Activated gamma-delta T cell (primary cell): ENCODE measurements at places on chromosomes 11 and 22.
A peak's percentile ranks its signal among the peaks of the same experiment; 100 is the strongest.

DNA sequence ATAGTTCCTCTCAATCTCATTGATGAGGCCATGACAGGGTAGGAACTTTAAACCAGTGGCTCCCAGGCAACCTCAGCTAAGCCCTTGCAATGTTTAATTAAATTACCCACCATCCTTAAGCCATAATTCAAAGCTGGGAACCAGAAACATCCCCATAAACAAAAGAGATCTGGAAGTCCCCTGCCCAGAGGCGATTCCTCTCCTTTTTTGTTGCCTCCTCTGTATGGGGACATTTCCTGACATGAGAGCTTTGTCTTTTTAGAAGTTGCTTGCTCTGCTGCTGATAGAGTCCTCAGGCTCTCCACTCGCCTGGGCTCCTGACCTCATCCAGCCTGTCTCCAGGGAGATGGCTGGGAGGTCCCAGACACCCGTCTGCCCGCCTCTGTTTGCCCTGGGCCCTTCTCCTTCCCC lies 3.2 kb downstream of the DTX4 start:
- no peak for DNase-seq

GRCh38 chr11:76228071-76228874 lies 22.0 kb upstream of the WNT11 start:
- DNase-seq = no peak

GRCh38 chr11:104968355-104968855 lies at the start of gene CASP4:
Gene CASP4 (minus strand): TSS chr11:104968574. CDS start chr11:104968525, 49 bp downstream.
- no peak for DNase-seq

- DNase-seq = no peak
Observed at GRCh38 chr11:76863196-76863777, 2.6 kb downstream of the ACER3 start.

- no peak for DNase-seq
Observed at GRCh38 chr11:130129922-130130321, 29.7 kb upstream of the ST14 start.

DNA sequence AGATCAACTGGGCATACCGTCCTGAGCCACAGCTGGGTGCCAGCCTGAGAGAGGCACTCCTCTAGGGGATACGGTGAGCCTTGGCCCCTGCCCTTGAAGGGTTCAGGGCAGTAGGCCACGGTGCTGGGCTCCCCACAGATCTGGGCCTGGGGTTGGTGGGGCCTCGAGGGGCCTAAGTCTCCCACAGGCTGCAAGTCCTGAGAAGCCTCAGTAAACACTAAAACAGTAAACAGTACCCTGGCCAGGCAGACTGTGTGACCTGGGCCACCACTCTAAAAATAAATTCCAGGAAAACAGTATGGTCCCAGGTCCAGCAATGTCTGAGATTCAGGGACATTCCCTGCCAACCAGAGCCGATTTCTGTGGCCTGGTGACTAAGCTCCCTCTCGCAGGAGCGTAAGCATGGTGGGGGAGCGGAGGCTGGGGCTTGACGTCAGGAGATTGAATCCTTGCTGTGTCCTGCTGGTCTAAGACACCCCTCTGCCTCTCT lies 2.3 kb upstream of the RHOD start:
- no peak for DNase-seq

GRCh38 chr11:72069787-72070251 lies 10.5 kb downstream of the NUMA1 start:
- DNase-seq = no peak

DNA sequence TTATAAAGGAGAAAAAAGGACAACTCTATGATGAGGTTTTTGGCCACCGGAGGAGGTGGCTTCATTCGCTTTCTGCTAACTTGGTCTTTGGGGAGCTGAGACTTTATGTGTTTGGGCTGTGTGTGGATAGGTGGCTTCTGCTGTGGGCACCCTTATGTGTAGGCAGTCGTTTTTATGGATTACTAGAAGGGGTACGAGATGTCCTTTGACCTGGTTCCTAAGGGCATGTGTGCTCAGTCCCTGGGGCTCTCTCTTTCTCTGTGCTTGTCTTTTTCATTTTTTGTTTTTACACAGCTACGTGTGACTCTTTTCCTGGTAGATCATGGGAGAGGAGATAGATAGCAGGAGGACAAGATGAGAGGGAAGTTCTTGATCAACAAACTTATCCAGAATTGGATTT lies 93.4 kb downstream of the TEAD1 start:
- no peak for DNase-seq

DNA sequence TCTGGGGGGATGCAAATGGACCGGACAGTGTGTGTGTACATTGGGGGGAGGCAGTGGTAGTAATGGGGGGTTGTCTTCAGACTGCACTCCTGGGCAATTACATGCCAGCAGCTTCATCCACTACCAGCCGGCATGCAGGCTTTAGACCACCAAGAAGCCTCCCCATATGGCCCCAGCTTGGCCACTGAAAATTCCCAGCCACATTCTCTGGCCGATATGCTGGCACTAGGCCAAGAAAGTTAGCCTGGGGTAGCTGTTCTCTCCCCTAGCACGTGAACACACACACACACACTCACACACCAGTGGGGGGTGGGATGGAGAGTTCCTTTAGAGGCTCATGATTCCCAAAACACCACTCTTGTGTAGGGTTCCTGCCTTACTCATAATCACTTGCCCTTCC lies 3.6 kb upstream of the ROBO3 start:
- no peak for DNase-seq

- no peak for DNase-seq
Observed at GRCh38 chr11:37459456-37459855, 861.4 kb upstream of the RAG2 start.

DNA sequence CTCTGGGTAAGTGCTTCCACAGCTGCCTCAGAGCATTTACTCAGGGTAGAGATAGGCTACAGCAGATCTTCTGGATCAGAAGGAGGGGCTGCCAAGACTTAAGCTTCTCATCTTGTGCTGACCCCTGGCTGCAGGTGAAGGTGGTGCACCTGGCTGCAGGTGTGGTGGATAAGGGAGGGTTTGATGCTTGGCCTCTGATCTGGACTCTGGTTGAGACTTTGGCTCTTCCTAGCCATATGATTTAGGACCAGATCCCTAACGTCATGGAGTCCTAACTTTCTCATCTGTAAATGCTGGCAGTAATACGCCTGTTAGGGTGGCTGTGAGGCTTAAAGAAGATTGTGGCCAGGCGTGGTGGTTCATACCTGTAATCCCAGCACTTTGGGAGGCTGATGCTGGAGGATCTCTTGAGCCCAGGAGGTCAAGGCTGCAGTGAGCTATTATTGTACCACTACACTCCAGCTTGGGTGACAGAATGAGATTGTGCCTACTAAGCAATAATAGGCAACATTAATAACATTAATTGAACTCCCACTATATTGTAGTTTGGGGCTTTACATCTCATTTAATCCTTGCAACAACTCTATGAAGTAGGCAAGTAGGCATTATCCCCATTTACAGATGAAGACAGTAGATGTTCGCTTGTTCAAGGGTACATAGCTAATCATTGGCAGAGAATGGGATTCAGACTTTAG lies 10.7 kb downstream of the DTX4 start:
- no peak for DNase-seq

DNA sequence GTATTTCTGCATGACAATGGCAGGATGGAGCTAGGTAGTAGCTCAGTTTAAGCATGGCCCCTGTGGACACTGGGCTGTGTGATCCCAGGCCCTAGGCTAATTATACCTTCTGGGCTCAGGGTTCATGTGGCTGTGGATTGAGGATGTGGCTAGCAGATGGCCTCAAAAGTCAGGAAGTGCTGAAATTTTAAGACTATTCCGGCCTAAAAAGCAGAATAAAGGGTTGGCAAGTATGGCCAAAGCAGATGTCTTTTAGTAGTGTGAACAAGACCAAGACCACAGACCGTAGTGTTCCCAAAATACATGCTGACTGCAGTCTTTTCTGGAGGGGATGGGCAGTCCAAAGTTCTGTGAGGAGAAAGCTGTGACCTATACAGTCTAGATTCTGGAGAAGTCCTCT lies 115.7 kb upstream of the RAG2 start:
- DNase-seq = no peak

DNA sequence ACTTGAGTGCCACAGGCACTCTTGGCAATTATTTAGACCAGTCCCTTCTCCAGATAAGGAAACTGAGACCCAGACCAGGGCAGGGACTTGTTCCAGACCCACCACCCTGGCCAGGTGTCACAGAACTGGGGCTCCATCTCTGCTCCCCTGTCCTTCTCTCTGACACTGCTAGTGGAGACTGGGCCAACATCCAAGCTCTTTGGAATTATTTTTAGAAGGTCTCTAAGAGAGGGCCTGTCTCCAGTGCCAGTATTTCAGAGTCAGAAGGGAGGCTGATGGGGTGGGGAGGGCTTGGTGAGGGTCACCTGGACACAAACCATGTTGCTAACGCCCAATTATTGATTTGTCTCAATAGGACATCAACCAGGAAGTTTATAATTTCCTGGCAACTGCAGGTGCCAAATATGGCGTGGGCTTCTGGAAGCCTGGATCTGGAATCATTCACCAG lies 32.7 kb downstream of the POLR3H start:
- no peak for DNase-seq

DNA sequence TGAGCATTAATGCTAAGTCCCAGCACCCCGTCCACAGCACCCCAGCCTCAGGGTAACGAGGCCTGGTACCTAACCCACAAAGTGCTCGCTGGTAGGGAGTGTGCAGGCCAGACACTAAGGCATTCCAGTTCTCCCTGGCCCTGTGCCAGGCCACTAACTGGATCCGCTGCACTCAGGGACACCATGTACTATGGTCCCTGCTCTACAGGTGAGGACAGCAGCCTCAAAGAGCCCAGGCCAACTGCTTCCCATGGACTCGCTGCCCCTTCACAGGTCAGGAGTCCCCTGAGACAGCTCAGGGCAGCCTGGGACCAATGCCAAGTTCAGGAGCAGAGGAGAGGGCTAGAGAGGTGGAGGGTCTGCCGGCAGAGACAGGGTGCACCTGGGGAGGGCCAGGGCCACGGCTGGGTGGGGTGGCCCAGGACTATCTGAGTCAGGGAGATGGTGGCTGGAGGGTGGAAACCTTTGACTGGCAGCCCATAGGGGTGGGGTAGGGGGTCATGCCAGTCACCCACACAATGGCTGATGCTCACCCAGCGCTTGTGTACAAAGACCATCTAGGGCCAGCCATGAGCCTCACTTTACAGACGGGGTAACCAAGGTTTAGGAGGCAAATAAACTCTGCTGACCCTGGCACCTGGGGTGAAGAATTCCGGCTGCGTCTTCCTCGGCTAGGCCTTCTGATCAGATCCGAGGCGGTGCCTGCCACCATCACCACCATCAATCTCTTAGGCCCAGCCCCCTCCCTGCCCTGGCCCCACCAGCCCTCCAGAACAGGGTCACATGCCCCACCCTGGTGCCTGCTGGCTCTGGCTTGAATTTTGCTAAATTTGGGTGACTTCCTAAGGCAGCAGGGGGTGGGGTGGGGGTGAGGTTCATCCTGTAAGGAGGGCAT lies 5.6 kb downstream of the OSBPL5 start:
- DNase-seq = no peak

- DNase-seq = no peak
Observed at GRCh38 chr22:30079952-30080533, at the start of gene HORMAD2. Gene HORMAD2 (plus strand): TSS chr22:30080464. CDS start chr22:30093953, 13,489 bp downstream.

- DNase-seq = no peak
Observed at GRCh38 chr11:119371778-119372182, 9.7 kb downstream of the USP2 start.

DNA sequence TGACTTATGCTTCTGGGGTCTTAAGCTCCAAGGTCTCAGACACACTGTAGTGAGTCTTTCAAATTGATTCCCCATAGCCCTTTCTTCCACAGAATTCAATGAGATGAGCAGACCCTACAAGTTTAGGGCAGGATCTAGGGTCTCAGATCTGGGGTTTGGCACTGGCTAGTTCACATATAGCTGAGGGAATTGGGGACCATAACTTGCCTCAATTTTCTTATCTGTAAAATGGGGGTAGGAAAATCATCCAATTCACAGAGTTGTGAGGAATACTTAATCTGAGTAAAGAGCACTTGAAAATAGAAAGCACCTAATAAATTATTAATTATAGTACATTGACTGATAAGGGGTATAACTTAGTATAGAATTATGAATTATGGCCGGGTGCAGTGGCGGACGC lies 5.9 kb upstream of the CCDC117 start:
- no peak for DNase-seq

GRCh38 chr22:31650391-31650790 lies 11.6 kb downstream of the PISD start:
- DNase-seq = no peak

DNA sequence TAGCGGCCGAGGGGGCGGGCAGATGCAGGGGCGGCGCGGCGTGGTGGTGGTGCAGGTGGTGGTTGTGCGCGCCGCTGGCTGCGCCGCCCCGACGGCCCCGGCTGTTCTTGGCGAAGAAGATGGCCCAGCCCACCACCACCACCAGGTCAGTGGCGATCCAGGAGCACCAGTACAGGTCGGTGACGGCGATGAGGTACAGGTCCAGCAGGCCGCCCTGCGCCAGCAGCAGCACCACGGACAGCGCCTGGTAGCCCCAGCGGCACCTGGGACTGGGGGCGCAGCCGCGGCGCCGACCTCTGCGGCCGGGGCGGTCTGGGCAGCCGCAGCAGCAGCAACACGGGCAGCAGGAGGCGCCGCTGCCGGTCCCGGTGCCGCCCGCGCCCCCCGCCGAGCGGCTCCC lies 879 bp downstream of the TMEM121B start:
- DNase-seq = peak; percentile 44

DNA sequence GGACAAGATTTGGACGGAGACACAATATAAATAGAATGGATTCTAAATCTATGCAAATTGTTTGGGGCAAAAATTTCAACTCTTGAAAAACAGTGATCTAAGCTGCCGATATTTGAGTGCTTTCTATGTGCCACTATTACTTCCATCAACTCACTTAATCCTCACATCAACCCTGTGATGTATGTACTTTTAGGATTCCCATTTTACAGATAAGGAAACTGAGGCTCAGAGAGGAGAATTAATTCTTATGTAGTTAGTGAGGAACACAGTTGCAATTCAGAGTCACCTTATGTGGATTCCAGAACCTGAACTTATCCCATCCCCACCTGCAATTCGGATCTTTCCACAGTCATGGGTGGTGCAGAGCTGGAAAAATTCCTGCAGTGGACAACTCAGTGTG lies 60.3 kb downstream of the TSPAN18 start:
- DNase-seq = no peak

GRCh38 chr11:130819625-130820024 lies 96.7 kb downstream of the SNX19 start:
- no peak for DNase-seq

GRCh38 chr11:94849839-94850238 lies 81.7 kb downstream of the AMOTL1 start:
- DNase-seq = no peak

DNA sequence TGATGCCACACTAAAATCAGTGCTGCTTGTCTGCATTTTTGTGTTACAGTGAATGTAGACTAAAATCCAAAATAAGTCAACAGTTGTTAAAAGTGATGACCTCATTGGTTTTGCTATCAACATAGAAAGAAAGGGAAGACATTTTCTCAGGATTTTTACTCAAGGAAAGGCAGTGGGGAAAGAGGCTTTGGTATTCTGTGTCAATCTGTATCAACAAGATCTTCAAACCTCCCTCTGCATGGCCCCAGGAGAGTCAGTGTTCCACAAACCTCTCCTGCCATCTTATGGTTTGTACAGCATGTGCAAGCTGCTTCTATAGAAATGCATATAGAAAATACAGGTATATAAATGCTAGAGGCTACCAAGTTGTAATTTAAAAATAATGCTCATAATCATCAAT lies 13.8 kb upstream of the OR51M1 start:
- no peak for DNase-seq
